ENCODE measurements at places on chromosomes 7 and 10. TPM values are rescaled to one million over a fixed set of nuclear protein-coding genes. Genes with fewer than 3 reads are reported as not detected.

The PPA1 gene
- 217 TPM for total RNA-seq

The EBF3 gene
- 0.04 TPM for total RNA-seq

The NPC1L1 gene
- total RNA-seq: not detected

DNA sequence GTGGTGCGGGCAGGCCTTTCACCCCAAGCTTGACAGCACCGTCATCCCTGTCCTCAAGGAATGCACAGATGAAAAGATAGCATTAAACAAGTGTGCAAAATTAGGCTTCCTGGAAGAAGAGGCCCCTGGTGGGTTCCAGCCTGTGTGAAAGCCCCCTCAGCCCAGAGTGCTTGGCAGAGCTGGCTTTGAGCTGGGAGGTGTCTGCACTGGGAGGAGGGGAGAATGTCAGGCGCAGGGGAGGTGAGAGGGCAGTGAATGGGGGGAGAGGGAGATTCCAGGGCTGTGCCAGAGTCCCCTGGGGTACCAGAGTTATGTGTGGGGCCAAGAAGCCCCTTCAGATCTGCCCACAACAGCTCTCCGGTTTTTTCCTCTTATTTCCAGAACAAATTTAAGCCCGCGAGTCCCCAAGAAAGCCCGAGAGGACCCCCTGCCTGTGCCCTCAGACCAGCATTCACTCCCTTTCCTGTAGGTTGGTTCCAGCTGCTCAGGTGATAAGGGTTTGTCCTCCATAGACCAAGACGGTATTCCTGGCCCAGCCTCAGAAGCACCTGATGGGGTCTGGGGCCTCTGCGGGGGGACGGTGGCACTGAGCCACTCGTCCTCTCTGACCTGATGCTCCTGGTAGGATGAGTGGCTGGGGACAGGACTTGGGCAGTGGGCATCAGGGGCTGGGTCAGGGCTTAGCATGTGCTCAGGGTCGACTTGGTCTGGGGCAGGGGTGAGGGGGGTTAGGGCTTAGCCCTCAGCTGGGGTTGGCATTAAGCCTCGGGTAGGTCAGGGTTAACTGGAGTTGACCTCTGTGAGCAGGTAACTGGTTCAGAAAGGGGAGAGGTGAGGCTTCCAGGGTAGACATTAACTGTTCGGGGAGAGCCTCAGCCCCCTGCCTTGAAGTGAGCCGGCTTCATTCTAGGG, 43.4 kb downstream of the ADCYAP1R1 start:
- DNase-seq: no peak

DNA sequence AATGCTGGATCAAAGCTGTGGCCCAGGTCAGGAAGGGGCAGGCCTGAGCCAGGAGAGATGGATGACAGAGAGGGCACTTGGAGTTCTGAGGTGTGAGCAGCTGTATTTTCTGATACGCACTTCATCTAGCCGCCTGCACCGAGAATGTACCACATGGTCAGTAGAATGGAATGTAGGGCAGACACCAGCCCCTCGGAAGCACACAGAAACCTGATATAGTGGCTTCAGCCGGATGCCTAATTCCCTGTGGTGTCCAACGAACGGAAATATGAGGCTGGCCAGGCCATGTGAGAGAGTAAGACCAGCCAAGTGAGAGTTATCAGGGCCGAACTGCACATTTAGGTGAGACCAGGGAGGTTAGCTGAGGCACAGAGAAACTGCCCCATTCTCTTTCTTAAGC, 46.7 kb upstream of the PLCE1 start:
- DNase-seq: no peak

- no peak for DNase-seq
Observed at GRCh38 chr10:70595566-70596016, 7.0 kb downstream of the PRF1 start.

DNA sequence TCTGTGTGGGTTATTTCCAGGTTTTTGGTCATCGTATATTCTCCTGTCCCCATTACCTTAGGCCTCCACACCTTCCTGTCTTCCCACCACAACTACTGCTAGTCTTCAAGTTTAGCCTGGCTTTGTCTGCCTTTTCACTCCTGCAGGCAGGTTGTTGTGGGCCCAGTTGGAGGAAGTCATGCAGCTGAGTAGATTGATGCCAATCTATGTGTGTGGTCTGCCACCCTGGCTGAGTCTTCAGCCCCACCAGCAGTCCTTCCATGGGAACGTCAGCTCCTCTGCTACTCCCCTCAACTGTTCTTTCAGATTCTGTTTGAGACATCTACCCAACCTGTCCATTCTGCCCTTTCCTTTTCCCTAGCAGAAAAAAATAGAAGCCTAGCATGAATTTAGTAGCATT, 6.3 kb downstream of the RINT1 start:
- DNase-seq: no peak

DNA sequence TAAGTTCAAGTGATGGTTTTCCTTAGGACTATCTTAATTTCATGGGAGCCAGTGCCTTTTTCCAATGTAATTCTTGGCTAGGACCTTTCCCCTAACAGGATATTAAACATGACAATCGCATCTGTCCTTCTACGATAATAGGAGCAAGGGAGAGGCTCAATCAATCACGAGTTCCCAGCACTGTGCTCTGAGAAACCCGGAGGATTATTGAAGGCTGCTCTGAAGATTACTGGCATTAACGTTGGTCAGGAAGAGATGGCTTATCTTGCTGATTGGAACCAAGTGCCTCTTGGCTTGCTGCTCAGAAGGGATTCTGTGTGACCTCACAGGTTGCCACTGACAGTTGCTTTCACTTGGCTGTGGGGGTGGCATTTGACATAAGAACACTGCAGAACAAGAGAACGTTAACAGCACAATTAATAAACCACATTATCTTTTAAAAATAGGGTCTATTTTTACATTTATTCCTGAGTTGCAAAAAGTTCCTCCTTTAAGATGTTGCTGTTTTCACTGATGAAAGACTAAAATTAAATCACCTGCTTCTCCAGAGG, 252.1 kb upstream of the TAC1 start:
- DNase-seq: no peak

GRCh38 chr7:144991041-144991440, 155.2 kb upstream of the TPK1 start:
- DNase-seq: no peak

All from foreskin keratinocyte (primary cell).